CD4-positive, alpha-beta T cell treated with Interleukin-1 beta for 1 hour (primary cell): ENCODE measurements at places on chromosomes 1 and 21.

DNA sequence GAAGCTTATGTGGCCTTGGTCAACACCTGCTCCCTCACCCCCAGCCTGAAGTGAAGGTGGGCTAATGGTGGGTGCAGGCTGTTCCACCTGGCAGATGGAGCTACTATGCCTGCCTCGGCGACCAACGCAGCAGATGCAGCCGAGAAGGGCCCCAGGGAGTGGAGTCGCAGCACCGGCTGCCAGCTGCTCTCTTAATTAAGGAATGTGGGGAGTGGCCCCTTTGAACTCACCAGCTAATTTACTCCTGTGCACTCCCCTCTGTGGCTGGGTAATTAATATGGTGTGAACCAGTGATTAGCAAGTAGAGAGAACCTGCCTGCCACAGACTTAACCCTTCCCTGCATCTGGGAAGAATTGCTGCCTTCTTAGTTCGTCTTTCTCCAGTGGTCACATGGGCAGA is 3.3 kb upstream of the SLAMF8 start:
- no peak for DNase-seq

GRCh38 chr1:214840356-214840755 is 237.4 kb downstream of the CENPF start:
- DNase-seq = no peak

DNA sequence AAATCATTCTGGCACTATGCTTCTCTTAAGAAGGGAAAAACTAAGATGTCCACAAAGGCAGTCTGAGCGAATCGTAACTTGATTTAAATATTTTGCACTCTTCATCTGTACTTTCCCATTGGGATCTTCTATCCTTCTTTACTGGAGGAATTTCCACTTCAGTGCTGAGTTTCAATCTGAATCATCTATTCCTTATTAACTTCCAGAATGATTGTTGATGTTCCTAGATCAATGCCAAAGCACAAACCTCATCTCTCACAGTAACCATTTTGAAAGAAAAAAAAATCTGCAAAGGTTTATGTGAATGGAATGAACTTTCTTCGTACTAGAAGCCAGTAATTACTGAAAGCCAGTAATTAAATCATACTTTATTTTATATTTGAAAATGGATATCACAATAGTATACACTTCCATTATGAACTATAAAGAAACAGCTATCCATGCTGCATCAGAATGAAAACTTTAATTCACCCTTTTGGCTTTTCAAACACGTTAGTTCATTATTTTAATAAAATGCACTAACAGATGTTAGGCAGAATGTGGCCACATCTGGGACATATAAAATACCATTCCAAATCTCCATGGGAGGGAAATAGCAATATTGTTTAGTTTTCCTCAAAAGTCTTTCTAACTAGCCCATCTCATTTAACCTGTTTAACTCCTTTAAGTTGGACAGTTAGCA is 5.5 kb upstream of the RNF2 start:
- DNase-seq = no peak

- DNase-seq = peak; percentile 69
These were observed 14.7 kb upstream of the POFUT2 start for GRCh38 chr21:45302082-45303061.

- DNase-seq = no peak
These were observed 37.2 kb downstream of the DSCAM start for GRCh38 chr21:40809673-40810197.

DNA sequence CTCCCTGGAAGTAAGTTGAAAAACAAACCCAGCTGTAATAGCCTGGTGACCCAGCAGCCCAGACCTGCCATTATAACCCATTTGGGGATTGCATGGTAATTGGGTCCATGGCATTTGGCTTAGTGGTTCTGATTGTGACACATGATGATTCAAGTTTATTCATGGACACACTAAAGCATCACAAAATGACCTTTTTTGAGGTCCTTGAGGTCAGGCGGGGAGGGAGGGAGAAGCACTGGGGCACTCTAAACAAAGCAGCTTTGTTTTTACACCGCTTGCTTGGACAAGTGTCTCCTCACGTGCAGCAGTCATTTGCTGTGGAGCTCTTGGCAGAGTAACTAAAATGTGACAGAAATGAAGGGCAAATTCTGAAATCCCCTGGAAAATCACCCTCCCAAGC is 241.0 kb upstream of the SGIP1 start:
- no peak for DNase-seq

- DNase-seq = no peak
These were observed 15.7 kb downstream of the PTAFR start for GRCh38 chr1:28160782-28161266.

- DNase-seq = no peak
These were observed 529 bp upstream of the PRMT2 start for GRCh38 chr21:46634966-46635323.

DNA sequence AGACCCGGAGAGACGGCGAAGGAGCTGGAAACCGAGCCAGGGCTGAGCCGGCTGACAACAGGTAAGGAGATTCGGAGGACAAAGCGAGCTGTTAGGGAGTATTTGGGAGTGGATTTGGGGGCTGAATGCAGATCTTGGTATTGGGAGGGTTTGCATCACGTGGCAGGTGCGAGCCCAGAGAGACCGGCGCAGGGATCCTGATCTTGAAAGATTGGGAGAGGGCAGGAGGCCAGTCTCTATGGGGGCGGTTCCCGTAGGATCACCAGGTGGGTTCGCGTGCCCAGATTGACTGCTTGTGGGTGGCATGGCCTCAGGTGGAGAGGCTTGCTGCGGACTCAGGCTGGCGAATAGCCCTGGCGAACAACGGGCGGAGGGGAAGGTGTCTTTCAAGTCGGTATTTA is 204 bp downstream of the CIART start:
- no peak for DNase-seq

DNA sequence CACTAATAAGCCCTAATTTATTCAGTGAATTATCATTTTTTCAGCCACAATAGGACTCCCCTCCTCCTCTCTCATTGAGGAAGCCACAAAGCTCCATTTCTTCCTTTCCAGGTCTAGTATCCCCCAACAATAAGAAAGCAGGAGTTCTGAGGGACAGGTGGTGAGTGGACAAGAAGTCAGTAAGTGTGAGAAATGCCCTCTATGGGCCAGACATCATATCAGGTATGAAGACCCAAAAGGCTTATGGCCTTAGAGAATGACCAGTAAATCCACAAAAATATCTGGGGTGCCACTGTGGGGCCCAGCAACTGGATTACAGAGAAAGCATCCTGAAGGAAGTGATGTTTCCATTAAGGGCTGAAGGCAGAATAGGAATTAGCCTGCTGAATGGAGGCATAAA is 175.7 kb downstream of the TRIM33 start:
- DNase-seq = no peak

GRCh38 chr1:114181356-114181755 is 27.7 kb upstream of the SYT6 start:
- no peak for DNase-seq

- DNase-seq = no peak
These were observed 25.0 kb upstream of the TTC39A start for GRCh38 chr1:51355382-51355781.
